ENCODE measurements at places on chromosomes 1 and 21. TPM values are rescaled to one million over a fixed set of nuclear protein-coding genes. Genes with fewer than 3 reads are reported as not detected.
A peak's percentile ranks its signal among the peaks of the same experiment; 100 is the strongest.

DNA sequence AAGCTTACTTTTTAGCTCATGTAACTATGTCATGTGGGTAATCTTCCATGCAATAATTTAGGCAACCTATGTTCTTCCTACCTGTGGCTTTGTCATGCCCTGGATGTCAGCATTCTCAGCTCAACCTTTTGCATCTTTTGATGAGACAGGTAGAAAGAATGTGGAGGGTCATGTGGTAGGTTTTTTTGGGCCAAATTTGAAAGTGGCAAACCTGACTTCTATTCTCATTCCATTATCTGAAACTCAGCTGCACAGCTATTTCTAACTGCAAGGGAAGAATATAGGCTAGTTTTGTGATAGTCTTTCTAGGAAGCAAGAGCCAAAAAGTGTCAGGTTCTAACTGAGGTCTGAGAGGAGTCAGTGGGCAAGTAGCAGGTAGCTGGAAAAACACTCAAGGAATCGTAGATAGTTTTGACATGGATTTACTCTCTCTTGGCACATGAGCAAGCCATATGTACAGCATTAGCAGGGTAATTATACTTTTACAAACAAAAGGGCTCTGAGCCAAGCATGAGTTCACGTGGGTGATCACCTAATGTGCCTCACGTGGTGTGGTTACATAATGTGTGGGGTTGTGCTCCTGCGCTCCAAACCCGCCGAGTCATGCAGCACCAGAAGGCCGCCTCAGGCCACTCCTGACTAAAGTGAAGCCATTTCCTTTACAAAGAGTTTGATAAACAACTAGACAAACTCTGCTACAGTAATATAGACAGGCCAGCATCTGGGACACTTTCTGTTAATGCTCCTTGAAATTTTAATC is 1013.8 kb downstream of the PLA2G4A start:
- DNase-seq: no peak

DNA sequence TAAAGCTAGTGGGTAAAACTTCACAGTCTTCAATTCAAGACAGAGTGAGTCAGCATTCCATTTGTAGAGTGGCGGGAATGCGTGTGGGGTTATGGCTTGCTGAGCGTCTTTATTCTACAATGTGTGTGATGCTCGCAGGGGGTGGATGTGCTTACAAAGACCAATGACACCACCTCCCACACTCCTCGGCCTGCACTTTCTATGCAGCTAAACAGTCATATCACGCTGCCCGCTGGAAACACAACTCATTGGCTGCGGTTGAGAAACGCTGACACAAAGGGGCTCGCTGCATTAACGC is 298.5 kb downstream of the PCP4 start:
- DNase-seq: no peak

The ALPL gene
- total RNA-seq: 1.6 TPM

- DNase-seq: peak; percentile 70
Measured at GRCh38 chr1:233244183-233244582, 51.3 kb downstream of the PCNX2 start.

The B3GALT5 gene
- 115 TPM for total RNA-seq

The MYOM3 gene
- total RNA-seq: 4.2 TPM

The JMJD4 gene
- total RNA-seq: 11.1 TPM

DNA sequence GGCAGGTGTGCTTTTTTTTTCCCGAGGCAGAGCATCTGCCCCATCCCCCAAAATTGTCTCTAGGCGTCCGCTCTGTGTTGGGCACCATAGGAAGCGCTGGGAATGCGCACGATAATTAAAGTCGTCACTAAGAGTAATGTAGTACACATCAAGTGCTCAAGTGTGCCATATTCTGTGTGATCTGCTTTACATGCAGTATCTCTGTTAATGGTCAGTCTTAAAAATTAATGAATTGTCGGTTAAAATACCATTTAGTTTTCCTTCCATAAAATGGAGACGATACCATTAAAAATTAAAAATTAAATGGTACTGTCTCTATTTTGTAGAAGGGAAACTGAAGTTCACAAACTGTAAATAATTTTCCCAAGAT is 544 bp upstream of the CCT8 start:
- DNase-seq: no peak

DNA sequence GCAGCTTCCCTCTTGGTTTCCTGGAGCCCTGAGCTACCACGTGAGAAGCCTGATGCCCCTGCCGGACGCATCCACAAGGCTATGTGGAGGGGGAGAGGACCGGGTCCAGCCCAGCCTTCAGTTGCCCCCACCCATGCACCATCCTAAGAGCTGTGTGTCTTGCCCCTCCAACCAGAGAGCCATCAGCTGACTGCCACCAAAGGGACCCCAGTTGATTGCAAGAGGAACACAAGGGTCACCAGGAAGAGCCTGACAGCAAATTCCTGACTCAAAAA is 81.5 kb downstream of the GLIS1 start:
- no peak for DNase-seq

GRCh38 chr1:60255565-60255964 is 182.0 kb upstream of the C1orf87 start:
- no peak for DNase-seq

DNA sequence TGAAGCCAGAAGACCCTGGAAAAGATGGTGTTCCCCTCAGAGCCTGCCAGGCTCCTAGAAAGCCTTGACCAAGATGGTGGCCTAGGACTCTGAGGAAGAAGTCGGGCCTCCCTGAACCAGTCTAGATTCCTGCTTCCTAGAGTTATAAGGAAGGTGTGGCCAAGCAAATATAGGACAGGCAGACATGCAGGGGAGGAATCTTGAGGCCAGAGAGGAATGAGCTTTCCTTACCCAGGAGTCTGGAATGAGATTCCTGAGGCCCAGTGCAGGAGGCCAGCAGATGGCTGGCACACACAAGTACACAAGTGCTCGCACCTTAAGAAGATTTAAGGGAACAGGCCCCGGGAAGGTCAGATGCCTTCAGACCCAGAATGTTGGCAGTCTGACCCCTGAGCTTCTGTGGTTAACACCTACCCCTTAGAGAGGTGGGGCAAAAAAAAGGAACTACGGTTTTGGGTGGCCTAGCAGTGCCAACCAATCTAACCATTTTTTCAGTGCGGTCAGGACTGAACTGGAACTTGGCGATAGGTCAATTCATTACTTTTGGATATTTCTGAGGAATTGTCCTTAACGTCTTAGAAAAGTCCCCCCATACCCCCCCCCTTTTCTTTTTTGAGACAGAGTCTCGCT is 73.3 kb downstream of the MDM4 start:
- no peak for DNase-seq
